Umbilical cord (tissue), 2 donors: ENCODE measurements at places on chromosomes 2 and 18.

DNA sequence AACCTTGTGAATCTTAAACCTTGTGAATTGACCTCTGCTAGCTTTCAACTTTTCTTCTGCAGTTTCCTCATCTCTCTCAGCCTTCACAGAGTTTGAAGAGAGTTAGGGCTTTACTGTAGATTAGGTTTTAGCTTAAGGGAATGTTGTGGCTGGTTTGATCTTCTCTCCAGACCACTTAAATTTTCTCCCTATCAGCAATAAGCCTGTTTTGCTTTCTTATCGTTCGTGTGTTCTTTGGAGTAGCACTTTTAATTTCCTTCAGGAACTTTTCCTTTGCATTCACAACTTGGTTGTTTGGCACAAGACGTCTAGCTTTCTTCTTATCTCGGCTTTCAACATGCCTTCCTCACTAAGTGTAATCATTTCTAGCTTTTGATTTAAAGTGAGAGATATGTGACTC, 2.8 kb upstream of the CDCA7 start:
- peak; percentile 66 for DNase-seq

- peak; percentile 9 for DNase-seq
These were observed 786.6 kb upstream of the CDH2 start for GRCh38 chr18:28963481-28963880.

- DNase-seq = no peak
These were observed 54.6 kb downstream of the ITGB6 start for GRCh38 chr2:160145471-160145870.

- no peak for DNase-seq
These were observed 78.6 kb upstream of the GALNT5 start for GRCh38 chr2:157178874-157179273.

- DNase-seq = peak; percentile 57
These were observed 103.9 kb upstream of the COL3A1 start for GRCh38 chr2:188870289-188870688.

GRCh38 chr18:12044591-12044990, 49.1 kb upstream of the ANKRD62 start:
- DNase-seq = no peak

DNA sequence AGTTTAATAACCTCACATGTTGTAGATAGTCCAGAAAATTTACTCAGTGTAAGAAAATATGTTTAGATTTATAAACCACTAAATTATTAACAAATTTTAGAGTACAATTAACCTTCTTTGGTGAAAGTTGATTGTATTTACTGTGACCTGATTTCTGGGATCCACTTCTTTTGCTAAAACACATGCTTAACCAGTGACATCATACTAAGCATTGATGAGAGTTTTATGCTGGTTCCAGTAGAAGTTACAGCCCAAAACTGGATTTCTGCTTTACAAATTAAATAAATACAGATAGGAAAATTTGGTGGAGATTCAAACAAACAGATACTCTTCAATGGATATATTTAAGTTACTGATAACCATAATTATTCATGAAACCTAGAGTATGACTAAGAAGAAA, 40.9 kb downstream of the RBBP8 start:
- DNase-seq = no peak

DNA sequence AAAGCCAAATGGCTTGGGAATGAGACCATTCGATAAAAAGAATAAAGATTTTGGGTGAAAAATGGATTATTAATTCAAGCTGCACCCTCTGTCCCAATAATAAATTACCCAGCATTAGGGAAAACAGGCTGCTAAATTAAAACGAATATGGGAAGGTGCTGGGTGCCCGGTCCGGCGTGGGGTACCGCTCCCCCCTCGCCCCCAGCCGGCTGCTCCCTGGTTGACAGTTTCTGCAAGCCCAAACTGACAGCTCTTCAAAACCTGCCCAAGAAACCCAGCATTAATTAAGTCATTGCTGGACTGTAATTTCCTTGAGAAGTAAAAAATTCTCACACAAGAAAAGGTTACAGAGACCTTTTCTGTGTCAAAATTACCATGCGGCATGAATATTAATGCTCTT, 98.6 kb downstream of the PTGR3 start:
- DNase-seq = no peak
